ENCODE measurements at places on chromosomes 6 and 20.

DNA sequence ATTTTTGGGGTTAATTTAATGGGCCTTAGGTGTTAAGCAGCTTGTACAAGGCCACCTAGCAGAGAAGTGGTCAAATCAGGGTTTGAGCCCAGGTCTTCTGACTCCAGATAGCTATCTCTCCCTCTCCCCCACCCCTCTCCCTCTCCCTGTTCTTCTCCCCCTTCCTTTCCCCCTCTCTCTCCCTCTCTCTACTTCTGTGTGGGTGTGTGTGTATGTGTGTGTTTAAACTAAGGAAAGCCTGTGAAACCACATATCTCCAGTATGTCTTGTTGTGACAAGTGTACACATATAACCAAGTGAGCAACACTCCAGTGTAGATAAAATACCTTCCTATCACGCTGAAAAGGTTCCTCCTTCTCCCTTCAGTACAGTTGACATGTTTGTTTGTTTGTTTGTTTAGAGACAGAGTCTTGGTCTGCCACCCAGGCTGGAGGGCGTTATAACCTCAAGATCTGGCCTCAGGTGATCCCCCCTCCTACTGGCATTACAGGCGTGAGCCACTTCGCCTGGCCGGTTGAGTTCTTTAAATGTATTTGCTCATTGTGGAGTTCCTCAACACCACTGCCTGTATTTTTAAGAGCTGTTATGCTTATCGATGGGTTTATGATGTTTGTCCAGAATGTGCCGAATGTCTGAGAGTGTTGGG is 140.4 kb downstream of the JARID2 start:
- no peak for DNase-seq

DNA sequence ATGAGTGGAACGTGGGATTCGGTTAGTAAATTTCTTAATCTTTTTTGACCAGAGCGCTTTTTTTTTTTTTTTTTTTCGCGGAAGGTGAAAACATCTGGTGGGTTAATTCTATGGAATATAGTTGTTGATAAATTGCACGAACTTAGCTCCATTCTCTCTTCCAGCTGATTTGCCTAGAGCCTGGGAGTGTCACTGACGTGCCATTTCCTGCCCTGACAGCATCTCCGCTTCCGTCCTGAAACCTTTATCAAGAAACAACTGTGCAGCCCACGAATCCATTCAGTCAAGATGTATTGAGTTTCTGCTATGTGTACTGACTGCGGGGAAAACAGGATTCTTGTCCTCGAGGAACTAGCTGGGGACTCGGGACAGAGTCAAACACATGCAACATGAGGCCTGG is 59.5 kb upstream of the TGM3 start:
- DNase-seq: no peak

GRCh38 chr20:20417876-20418676 is 50.2 kb downstream of the INSM1 start:
- no peak for DNase-seq

DNA sequence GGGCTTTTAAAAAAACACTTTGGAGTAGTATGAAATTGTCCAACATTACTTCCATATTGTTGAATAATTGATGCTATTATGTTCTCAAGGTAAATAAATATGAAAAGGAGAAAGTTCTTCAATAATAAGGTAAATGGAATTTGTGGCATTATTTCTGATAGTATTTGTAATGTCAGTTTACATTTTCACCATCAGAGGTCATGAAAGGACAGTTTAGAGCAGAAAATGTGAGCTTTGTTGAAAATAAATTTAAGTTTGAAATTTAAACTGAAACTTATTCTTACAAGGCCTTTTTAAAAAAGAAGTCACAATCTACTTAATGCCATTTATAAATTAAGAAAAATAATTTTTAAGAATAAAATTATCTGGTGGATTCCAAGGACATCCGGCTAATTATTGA is 15.8 kb upstream of the CEP162 start:
- no peak for DNase-seq

DNA sequence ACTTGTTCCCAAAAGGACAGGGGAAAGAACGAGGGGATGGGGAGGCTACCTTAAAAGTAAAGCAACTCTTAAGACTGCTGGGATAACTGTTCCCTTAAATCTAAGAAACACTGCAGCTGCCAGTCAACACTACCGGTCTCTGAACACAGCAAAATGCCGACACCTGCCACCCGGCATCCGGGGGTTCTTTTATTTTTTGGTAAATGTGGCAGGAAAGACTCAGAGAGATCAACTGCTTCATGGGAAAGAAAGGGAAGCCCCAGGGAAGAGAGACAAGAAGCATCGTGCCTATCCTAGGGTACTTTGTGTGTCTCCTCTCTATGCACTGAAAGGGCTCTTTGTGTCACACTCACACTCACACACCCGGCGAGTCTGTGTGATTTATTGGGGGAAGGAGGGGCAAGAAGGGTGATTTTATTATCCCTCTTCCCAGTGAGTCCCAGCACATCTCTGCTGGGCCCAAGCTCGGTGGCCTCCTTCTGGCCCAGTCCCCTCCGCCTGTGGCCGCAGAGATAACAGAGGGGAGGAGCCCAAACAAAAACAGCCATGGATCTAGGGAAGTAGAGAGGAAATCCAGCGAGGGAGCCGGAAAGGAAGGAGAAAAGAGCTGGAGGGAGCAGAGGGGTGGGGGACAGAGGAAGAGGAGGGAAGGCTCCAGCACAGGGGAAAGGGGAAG is 1.4 kb downstream of the FYN start:
- DNase-seq: peak; percentile 60

DNA sequence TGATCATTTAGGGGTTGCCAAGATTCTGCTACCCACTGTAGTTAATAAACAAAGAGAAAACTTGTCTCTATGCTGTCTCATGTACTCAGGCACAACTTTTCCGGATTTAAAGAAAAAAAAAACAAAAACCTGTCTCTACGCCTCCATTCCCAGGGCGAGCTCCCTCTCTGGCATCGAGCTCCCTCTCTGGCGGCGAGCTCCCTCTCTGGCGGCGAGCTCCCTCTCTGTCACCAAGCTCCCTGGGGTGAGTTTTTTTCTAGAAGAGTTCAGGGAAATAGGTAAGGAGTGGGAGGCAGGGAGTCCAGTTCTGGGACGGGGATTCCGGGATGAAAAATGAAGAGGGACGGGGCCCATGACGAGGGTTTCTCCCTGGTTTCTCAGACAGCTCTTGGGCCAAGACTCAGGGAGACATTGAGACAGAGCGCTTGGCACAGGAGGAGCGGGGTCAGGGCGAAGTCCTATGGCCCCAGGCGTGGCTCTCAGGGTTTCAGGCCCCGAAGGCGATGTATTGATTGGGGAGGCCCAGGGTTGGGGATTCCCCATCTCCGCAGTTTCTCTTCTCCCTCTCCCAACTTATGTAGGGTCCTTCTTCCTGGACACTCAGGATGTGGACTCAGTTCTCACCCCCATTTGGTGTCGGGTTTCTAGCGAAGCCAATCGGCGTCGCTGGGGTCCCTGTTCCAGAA is 16.5 kb upstream of the HLA-A start:
- peak; percentile 26 for DNase-seq

- peak; percentile 93 for DNase-seq
Measured at GRCh38 chr6:11427723-11428245, 109.8 kb upstream of the TMEM170B start.

Data from M059J (cell line).